ENCODE measurements at places on chromosomes 2 and 18.

DNA sequence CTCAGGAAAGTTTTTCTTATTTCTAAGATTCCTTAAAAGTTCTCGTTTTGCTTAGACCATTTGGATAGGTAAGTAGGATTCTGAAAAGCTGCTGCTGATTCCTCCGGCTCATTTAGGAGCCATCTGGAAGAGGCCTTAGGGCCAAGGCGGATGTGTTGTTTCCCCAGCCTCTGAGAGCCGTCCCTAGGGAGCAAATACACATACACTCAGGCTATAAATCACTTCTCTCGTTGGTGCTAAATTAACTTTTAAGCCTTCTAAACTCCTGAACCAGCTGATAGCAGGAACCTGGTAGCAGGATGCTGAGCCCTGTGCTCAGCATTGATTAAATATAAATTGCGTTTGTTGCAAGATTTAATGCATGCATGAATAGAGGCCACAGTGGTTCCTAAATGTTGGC lies 109.8 kb downstream of the ADCYAP1 start:
- DNase-seq = no peak

DNA sequence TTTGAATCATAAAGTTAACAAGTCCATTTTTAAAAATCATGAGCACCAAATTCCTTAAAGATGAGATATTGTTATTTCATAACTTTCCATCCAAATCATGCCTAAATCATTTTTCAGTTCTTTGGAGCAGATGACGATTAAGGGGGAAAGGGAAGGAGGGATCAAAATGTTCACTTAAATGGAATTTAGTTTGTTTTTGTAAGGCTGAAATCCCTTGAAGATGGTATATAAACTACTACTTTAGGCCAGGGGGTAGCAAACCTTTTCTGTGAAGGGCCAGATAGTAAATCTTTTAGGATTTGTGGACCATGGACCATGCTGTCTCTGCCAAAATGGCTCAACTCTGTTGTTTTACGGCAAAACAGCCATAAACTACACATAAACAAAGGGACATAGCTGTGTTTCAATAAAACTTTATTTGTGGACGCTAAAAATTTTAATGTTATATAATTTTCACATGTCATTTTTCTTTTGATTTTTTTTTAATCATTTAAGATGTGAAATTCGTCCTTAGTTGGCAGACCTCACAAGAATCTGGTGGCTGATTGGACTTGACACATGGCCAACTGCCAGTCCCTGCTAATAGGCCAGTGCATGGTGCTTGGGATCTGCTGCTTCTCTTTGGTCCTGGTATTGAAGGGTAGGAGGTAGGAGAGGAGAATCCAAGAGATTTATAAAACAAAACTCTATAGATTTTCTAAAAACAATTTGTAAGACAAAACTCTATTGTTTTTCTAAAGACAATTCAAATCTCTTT lies 52.0 kb upstream of the RTN4 start:
- no peak for DNase-seq

DNA sequence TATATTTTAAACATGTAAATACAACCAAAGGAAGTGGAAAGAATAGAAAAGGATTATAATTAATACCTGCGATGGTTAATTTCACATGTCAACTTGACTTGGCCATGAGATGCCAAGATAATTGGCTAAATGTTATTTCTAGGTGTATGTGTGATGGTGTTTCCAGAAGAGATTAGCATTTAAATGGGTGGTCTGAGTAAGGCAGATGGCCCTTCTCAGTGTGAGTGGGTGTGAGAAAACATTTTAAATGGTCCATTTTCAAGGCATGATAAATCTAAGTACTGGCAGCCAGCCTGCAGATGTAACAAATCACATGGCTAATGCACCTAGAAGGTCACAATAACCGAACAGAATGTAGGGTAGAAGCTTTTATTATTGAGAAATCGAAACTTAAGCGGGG lies 99.6 kb upstream of the CDH7 start:
- no peak for DNase-seq

DNA sequence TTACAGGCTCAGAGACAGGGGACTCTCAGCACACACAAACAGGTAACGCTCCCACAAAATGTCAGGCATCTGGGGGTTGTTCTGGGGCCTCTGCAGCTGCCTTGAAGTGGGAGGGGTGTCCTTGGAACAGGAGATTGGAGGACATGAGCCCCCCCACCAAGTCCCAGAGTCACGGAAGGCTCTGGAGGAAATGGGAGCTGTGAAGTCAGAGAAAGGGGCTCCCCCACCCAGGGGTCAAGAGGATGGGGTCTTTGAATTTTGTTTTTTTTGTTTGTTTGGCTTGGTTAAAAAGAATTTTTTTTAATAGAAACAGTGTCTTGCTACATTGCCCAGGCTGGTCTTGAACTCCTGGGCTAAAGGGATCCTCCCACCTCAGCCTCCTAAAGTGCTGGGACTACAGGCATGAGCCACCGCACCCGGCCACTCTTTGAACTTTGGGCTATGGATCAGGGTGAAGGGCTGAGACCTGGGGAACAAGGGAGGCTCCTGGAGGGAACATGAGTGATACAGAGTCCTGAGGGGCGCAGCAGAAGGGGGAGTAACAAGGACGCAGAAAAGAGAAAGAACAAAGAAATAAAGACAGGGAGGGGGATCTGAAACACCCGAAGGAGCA lies 46.8 kb downstream of the TNS1 start:
- no peak for DNase-seq

DNA sequence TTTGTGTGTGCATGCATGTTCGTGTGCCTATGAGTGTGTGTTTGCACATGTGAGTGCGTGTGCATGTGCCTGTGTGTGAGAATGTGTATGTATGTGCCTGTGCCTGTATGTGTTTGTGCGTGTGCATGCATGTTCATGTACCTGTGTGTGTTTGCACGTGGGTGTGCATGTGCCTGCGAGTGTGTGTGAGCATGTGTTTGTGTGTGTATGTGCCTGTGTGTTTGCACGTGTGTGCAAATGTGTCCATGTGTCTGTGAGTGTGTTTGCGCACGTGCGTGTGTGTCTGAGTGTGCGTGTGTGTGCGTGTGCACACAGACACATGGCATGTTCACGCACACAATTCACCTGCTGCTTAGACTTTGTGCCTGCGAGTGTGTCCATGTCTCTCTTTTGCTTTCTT lies 853.5 kb upstream of the SALL3 start:
- no peak for DNase-seq

- no peak for DNase-seq
Observed at GRCh38 chr2:231786917-231787292, 660 bp downstream of the COPS7B start.

GRCh38 chr2:239212929-239213642 lies 187.7 kb downstream of the HDAC4 start:
- no peak for DNase-seq

DNA sequence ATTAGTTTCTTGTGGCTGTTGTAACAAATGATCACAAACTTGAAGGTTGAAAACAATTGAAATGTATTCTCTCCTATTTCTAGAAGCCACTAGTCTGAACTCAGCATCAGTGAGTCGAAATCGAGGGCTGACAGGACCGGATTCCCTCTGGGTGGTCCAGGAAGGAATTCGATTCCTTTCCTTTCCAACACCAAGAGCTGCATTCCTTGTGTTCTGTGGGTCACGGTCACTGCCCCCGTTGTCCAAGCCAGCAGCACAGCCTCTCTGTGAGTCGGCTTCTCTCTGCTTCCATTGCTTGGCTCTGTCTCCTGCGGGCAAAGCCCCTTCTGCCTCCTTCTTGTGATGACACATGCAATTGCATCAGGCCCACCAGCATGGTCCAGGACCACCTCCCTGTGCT lies 67.3 kb downstream of the SMIM21 start:
- DNase-seq = no peak

- DNase-seq = no peak
Observed at GRCh38 chr2:86022661-86023365, 82.9 kb downstream of the POLR1A start.

DNA sequence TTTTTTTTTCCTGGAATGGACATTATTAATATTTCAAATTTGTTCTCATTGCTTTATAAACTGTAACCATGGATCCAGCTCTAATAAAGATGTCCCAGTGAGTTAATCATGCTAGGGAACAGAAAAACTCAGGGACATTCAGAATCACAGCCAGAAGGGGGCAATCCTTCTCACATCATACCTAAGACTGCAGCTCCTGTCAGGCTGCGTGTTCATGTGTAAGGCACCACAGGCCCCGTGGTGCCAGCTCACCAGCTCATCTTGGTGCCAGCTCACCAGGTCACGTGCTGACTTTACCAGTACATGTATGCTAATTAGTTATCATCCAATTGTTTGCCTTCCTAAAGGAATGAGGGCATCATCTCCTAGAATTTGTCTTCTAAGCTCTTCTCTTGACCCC lies 84.7 kb upstream of the NEDD4L start:
- DNase-seq = peak; percentile 30

DNA sequence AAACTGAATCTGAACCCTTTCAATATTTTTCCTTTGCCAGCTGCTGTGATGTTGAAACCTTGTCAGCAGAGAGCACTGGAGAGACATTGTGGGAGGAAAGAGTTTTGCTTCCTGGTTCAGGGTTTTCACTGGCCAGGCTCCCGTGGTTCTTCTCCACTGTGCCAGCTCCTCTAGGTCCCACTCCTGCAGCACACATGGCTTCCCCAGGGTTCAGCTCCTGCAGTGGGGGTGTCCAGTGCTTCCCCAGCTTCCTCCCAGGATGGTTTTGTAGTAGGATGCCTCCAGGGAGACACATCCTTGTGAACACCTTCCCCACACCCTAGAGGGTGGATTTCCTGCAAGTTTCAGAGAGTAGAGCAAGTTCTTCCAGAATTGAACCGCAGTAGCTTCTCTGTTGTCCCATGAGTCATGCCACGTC lies 24.0 kb upstream of the SULT1C3 start:
- DNase-seq = no peak

DNA sequence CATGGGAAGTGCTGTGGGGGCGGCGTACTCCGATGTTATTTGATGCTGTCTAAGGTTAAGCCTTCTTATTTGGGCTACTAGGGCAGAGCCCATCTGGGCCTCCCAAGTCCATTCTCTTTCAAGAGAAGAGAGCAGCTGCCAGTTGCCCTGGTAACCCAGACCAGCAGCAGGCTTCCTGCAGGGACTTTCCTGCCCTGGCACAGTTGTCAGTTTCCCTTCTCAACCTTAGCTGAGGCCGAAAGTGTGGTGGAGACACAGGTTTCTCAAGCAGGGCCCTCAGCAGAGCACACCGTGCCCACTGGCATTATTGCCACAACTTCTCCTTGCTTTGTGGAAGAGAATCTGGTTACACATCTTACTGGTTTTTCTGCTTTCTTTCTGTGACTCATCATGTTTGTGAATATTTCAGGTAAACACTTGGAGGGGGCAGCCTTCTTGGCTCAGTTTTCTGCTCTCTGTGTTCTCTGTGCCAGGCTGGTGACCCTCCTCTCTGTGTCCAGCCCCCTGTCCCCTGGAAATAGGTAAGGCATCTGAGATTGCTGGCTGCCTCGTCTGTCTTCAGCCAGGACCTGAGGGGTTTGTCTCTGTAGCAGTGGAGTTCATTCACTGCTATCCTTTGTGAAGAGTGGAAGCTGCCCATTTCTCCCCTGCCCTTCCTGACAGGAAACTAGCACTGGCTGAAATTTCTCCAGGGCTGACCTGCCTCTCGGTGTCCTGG lies 111.0 kb downstream of the B3GNT2 start:
- DNase-seq = no peak

- DNase-seq = no peak
Observed at GRCh38 chr2:14631406-14632040, 994 bp upstream of the LRATD1 start.

GRCh38 chr2:124066776-124067175 lies 41.7 kb downstream of the CNTNAP5 start:
- no peak for DNase-seq

DNA sequence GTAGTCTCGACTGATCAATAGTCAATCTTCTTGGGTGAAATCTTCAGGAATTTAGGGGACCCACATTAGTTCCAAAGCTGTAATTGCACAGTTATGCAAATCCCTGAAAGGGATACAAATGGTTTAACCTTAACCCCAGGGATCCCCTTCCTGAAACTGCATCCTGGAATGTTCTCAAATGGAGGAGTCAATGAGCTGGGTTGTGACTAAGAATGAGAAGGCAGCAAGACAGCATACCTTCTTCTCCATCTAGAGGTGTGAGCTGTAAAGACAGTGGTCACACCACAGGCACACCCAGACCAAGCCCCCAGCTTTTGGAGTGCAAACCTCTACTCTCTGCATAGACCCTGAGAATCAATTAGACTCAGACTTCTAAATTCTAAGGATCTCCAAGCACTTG lies 164.7 kb upstream of the MEIS1 start:
- no peak for DNase-seq

- DNase-seq = no peak
Observed at GRCh38 chr2:152055366-152056108, 43.3 kb downstream of the CACNB4 start.

GRCh38 chr2:102251042-102251848 lies 60.1 kb upstream of the IL1RL1 start:
- no peak for DNase-seq

GRCh38 chr2:126368758-126369157 lies 287.2 kb upstream of the GYPC start:
- no peak for DNase-seq

GRCh38 chr2:179677077-179677688 lies 184.2 kb downstream of the ZNF385B start:
- no peak for DNase-seq

GRCh38 chr18:1573732-1574131 lies 669.1 kb downstream of the ADCYAP1 start:
- no peak for DNase-seq

- DNase-seq = no peak
Observed at GRCh38 chr2:56369316-56369715, 185.5 kb downstream of the CCDC85A start.

DNA sequence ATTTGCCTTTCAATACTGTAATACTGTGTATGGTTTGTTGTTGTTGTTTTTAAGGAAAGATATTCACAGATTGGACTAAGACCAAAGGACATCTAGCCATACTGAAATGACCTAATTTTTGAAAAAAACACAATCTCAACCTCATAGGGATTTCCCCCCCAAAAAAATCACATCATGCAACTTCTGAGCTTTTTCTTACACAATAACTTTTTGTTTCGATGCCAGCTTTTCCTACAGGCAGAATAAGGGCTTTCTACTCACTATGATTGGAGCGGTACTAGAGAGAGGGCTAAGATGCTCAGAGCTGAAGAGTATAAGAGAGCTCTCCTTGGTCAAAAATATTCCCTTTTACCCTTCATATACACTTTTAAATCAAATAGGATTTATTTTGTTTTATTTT lies 32.4 kb upstream of the SLC3A1 start:
- no peak for DNase-seq

GRCh38 chr2:113760400-113760799 lies 4.0 kb upstream of the SLC35F5 start:
- DNase-seq = no peak

All from cerebellum (tissue), 4 donors.